ENCODE measurements at places on chromosomes 6 and 20.

DNA sequence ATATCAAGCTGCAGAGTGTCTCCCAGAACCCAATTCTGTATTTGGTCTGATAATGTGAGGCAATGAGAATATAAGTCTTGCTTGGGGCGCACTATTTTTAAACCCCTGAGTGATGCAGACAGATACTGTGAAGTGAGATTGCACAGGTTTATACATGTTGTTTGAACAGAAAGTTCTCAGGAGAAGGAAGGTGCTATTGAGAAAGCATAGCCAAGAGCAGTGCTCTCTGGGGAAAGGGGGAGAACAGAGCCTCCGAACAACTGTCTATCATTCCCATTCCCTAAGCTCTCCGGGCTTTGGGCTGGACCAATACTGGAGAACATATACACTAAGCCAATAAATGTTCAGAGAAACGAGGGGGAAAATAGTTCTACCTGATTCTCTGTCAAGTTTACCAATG lies 75.8 kb downstream of the PERP start:
- DNase-seq: no peak

GRCh38 chr6:19153270-19153980 lies 683.7 kb upstream of the ID4 start:
- DNase-seq: no peak

- DNase-seq: no peak
These were observed 431.1 kb upstream of the CDH4 start for GRCh38 chr20:60820918-60821317.

GRCh38 chr6:70706491-70707123 lies 38.9 kb downstream of the SMAP1 start:
- DNase-seq: no peak

GRCh38 chr6:107982486-107982885 lies 24.5 kb upstream of the SEC63 start:
- no peak for DNase-seq

Measured in activated CD4-positive, alpha-beta T cell treated with anti-CD3 and anti-CD28 coated beads, Interleukin-2, amount 50 U/mL, for 48 hours (primary cell).